Activated naive CD4-positive, alpha-beta T cell treated with Interleukin-2 at 50 U/mL for 16 hours (primary cell): ENCODE measurements at places on chromosomes 5 and 9.

GRCh38 chr9:114115654-114116125 lies 16.6 kb upstream of the KIF12 start:
- no peak for DNase-seq

DNA sequence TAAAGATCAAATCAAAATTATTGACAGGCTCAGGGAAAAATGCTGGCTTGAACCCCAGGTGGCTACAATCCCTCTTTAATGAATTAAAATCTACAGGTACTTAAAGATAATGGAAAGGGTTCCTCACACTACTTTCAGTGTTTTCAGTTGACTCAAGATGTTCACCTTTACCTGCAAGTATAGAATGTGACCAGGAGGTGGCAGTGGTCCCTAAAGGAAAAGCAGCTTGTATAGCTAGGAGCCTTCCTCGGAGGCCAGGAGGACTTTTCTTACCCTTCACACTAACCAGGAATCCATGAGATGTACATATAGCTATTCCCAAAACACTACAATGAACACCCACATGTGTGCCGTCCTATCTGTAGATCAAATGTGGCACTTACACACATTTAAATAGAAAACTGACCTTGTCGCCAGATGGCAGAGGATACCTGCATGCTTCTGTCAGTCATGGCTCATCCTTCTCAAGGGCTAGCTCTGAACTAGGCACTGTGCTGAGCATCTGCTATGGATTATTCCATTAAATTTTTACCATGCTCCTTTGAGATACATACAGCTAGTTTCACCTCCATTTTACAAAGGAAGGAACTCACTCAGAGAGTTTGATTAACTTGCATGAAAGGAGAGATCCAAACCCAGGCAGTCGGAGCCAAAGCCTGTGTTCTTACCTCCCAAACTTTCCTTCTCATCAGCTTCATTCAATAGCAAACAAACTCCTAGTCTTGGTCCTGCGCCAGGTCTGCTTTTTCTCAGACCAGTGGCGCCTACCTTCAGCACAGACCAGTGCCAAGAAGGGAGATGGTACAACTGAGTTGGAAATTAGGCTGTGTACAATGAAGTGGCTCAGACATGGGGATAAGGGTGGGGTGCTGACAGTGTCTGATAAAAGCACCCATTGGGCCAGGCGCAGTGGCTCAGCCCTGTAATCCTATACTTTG lies 24.5 kb downstream of the C9orf152 start:
- peak; percentile 42 for DNase-seq

- peak; percentile 97 for DNase-seq
Observed at GRCh38 chr5:54310433-54311175, at the start of gene ARL15. Gene ARL15, minus strand, starts transcription at chr5:54310573.

DNA sequence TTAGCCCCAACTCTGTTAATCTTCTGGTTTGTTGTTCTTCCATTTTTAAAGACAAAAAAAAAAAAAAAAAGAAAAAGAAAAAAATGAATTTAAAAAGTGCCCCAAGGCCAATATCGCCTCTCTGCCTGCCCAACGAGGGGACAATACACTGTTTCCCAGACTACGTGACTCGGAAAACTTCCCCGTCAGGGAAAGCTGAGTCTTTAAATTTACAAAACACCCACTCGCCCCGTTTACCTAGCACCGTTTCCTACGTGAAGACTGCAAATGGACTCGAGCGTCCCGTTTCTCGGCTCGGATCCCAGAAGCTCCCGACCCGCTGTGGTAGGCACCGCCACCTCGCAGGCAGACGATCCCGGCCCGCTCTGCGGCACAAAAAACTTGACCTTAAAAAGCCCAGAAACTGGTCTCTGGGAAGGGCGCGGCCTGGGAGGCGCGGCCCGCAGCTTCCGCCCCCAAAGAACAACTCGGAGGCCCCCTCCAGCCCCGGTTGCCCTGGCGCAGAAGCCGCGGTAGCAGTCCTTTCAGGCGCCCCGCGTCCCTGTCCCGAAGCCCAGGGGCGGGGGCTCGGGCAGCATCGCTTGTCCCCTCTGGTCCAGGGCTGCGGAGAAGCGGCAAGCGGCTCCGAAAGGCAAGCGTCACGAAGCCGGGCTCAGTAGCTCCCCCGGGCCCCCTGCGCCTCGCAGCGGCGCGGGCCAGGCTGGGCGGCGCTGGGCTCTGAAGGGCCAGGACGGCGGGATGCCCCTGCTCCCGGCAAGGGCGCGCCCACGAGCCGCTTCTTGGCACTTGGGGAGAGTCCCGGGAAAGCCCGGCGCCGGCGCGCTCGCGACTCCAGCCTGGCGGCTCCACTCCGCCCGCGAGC lies at the start of gene GCNT4:
GCNT4 (minus strand) TSS at position 367 of the 862 bp plus-strand sequence. CDS start 22,521 bp downstream, outside the sequence.
- DNase-seq: peak; percentile 38

GRCh38 chr9:84294241-84294950 lies 46.2 kb downstream of the SLC28A3 start:
- DNase-seq: no peak
